ENCODE measurements at places on chromosomes 7 and 10.

GRCh38 chr10:43963793-43964425 is 315.2 kb upstream of the ZNF32 start:
- DNase-seq, result no peak

DNA sequence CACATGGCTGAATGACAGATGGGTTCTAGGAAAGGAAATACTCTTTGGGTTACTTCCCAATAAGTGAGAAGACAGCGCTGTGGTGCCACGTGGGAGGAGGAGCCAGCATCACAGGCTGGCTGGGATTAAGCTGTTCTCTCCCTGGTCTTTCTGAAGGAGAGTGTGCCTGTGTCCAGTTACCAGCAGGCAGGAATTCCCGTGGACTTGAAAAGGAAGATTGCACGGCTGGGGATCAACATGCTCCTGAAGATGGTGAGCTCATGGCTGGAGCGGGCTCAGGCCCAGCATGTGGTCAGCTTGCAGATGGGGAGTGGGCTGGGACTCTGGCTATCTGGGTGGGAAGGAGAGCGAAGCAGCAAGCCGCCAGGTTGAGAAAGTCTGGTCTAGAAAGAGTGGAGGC is 8.1 kb downstream of the ADCK2 start:
- DNase-seq, result no peak

DNA sequence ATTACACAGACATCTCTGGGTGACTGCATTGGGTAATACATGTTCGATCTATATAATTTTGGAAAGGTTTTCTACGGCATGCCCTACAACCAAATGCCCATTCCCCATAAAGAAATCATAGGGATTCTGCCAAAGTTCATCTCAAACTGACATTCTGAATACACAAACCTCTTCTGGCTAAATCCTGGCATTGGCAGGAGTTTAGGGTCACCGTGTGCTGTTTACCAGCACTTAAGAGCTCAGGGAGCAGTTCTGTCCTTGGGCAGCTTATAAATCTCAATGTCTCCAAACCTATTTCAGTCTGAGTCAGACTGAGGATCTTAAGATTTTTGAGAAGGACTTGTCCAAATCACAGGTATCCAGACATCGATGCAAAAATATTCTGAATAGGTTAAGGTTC is 809.6 kb upstream of the LRRN3 start:
- no peak for DNase-seq

- no peak for DNase-seq
Observed at GRCh38 chr10:114486938-114487814, 82.9 kb upstream of the AFAP1L2 start.

GRCh38 chr7:107945332-107945731 is 54.3 kb downstream of the DLD start:
- no peak for DNase-seq

DNA sequence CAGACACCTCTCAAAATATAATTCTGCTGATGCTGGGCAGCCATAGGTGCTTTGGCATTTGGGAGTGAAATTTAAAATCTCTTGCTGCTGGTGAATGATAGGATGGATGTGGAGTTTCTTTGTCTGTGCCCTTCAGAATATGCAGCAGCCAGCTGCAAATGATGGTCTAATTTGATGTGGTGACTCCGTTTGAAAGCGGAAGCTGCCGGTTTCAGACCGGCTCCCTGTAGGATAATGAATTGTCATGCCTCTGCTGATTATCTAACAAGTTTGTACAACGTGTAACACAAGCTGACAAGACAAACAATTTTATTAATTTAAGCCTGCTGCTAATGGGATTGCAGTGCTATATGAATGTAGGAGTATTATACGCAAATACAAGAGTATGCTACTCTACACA is 103.5 kb downstream of the SND1 start:
- DNase-seq, result no peak

GRCh38 chr7:99762680-99763327 is 21.2 kb downstream of the CYP3A4 start:
- no peak for DNase-seq

DNA sequence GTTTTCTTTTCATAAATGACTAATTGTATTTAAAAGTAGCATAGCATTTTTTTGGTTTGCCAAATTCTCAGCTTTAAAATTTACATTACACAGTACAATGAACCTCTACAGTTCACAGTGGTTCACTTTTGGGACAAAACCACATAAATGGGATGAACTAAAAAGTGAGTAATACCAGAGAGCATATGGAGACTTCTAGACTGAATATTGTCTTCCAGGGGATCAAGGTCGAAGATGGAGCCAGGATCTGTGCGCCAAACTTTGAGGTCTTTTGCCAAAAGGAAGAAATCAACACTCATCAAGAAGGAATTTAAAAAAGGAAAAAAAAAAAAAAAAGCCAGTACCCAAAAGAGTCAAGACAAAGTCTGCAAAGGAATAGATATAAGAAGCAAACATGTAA is 87.5 kb downstream of the NEBL start:
- DNase-seq, result no peak

- DNase-seq, result no peak
Observed at GRCh38 chr7:82507976-82508677, 64.5 kb upstream of the CACNA2D1 start.

GRCh38 chr7:99325001-99325493 is 651 bp upstream of the ARPC1A start:
- no peak for DNase-seq

- DNase-seq, result no peak
Observed at GRCh38 chr7:143272871-143273270, 9.6 kb downstream of the GSTK1 start.

- DNase-seq, result no peak
Observed at GRCh38 chr10:129353101-129353500, 113.9 kb upstream of the MGMT start.

DNA sequence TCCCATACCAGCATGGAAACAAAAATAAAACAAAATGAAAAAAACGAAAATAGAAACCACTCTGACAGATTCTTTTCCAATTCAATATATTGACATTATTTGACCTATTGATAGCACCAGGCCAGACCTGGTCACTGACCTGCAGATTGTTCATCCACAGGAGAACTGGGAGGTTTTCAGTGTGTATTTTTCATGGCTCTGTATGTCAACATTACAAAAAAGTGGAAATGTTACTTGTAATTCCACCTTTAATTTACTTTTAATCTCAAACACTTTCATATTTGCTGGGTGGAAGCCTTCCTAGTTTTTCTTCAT is 2.9 kb downstream of the HKDC1 start:
- no peak for DNase-seq

DNA sequence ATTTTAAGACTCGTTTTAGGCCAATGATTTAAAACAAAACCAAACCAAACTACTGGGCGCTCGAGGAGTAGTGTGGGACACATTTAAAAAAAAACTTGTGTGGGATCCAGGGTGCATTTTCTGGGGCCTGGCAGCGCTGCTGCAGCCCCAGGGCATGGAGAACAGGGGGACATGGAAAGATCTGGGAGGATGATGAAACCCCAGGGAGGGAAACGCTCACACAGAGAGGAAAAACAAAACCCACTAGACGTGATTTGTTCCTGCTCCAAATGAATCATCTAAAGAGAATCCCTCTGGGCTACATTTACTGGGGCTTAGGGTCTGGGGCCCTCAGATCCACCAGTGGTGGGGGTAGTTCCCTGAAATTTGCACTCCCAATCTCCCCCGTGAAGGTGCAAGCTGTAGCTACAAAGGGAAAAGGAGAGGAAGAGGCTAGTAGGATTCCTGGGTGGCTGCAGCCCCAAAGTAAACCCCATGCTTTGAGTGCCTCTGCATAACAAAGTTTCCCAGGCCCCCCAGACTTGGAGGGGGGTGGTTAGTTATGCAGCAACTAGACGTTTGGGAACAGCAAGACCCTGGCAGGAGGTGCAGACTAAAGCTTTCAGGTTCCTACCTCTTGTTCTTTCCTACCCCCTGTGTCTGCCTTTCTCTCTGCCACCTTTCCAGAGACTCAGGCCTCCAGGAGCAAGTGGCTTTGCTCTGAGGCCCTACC is 14.5 kb upstream of the HOXA13 start:
- DNase-seq, result no peak

DNA sequence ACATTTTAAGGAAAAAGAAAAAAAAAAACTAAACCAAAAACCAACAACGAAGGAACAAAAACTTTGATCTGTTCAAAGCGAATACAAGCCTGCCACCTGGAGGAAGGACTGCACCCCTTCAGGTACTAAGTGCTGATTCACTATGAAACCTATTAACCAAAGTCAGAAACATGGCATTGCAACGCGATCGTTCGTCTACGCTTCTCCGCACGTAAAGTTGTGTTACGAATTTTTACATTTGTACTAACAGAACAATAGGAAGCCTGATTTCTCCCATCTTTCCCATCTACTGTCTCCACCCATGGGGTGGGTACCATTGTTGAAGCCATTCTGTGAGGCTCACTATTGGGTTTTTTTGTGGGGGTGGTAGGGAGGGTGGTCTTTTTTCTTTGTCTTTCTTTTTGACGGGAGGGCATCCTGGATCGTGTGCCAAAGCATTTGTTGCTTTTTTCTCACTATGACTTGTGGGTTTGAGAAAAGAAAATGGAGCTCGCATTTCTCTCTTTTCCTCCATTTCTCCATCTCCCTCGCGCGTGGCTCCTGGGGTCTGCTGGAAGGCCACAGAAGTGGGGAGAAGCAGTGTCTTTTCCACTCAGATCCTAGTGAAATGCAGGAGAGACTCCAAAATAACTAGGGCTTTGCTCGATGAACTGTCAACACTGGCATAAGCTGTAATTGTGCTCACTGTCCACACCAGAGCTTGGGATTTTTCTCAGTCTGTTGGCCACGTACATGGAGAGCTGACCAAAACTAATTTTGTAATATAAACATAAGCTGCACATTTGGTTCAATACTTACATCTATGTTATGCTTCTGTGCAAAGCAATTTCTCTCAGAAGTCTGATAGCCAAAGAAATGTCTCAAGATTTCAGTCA is 100.9 kb upstream of the YAE1 start:
- DNase-seq, result peak; percentile 31

GRCh38 chr10:129758207-129759021 is 205.7 kb downstream of the EBF3 start:
- no peak for DNase-seq

DNA sequence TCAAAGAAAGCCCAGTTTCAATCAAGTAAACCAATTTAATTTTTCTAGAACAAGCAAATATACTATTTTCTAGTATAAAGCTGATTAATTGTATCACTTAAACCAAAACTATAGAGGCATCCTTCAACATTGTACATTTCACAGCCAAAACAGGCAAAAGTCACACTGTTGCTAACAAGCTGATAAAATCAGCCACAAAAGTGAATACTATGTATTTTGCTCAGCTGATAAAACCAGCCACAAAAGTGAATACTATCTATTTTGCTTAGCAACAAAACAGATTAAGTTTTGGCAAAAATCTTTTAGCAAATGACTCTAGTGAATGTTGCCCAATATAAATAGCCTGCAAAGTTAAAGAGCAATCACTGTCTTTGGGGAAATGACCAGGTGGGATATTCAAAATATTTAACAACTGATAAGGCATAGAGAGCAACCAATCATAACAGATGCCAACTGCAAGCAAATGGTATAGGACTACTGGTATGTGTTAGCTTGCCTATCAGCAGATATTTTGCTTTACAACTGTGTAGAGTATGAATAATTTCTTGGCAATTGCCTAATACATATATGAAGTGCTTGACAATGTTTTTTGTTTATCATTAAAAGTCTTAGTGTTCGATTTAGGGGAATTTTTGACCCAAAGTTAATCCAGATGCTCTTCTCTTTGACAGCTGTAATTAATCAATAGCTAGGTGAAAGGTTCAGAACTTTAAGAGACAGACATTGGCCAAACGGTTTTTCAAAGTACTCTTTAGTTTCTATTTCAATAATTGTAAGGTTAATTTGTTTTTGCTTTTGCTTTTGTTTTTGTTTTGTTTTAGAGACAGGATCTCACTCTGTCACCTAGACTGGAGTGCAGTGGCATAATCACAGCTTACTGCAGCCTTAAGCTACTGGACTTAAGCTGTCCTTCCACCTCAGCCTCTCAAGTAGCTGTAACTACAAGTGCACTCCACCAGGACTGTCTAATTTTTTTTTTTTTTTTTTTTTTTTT is 44.4 kb upstream of the SP4 start:
- DNase-seq, result no peak

DNA sequence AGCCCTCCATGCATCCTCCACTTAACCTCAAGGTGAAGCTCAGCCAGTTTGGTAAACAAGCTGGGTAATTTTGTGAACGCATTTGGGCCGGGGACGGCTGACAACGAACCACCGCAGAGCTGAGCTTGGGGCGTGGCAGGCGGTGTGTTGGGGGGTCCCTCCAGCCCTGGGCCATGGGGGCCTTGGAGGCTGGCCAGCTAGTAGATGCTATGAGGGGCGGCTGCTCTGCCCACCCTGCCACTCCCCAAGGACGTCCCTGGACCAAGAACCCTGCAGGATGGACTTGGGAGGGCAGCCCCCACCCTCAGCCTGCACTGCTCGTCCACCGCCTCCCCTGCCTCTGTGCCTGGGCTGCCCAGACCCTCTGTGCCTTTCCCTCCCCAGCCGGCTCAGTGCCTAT is 12.0 kb upstream of the SCART1 start:
- peak; percentile 12 for DNase-seq

DNA sequence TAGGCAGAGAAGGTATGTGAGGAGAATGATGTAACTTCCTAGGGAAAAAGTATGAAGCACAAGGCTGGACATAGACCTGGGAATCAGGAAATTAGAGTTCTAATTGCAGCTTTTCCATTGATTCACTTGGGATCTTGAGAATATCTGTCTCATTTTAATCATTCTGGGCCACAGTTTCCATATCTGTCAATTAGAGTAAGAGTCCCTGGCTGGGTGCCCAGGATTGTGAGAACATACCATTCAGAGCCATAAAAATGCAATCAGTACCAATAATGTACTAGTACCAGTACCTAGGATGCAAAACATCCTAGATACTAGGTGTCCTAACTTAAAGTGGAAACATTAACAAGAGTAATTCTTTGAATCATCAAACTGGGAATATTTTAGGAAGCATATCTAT is 29.6 kb downstream of the CAV1 start:
- no peak for DNase-seq

- no peak for DNase-seq
Observed at GRCh38 chr7:46170021-46170420, 248.9 kb upstream of the IGFBP3 start.

- DNase-seq, result no peak
Observed at GRCh38 chr10:310976-311639, 175.9 kb downstream of the ZMYND11 start.

- DNase-seq, result no peak
Observed at GRCh38 chr7:16695621-16696237, 49.7 kb downstream of the BZW2 start.

GRCh38 chr10:59560161-59560560 is 149.5 kb downstream of the SLC16A9 start:
- DNase-seq, result no peak

DNA sequence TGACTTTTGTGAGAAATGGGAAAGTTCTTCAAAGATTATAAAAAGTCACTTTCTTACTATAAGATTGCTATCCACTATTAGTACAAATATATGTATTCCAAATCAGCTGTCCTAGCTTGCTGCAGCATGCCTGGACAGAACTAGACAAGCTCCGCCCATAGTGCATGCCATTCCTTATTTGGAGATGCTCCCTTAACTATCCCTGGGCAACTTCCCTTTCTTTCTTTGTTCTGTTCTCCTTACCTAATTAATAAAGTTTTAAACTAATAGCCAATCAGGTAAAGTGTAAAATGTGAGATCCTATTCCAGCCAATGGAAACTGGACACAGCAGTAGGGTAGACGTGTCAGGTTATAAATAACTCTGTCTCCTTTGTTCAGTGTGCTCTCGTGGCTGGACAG is 281.9 kb downstream of the CAMK1D start:
- no peak for DNase-seq
